Stromal cell of bone marrow (primary cell): ENCODE measurements at places on chromosomes 12 and 14.

- DNase-seq: peak; percentile 98
Observed at GRCh38 chr14:77988970-77989369, 181.2 kb upstream of the NRXN3 start.

DNA sequence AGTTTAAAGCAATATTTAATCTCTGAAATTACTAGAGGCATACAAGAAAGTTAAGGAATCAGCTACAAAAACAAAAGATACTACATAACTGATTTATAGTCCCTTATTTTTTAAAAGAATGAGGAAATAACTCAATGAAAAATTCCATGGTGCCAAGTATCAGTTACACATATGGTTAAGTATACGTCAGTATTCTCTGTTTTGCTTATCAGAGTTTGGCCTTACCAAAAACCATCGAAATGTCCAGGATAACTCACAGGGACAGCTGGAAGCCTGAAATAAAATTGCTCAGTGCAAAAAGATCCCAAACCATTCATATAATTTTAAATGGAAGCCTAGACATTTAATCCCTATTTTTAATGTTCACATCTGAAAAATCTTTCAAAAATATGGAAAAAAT, 3.6 kb downstream of the CFL2 start:
- no peak for DNase-seq

DNA sequence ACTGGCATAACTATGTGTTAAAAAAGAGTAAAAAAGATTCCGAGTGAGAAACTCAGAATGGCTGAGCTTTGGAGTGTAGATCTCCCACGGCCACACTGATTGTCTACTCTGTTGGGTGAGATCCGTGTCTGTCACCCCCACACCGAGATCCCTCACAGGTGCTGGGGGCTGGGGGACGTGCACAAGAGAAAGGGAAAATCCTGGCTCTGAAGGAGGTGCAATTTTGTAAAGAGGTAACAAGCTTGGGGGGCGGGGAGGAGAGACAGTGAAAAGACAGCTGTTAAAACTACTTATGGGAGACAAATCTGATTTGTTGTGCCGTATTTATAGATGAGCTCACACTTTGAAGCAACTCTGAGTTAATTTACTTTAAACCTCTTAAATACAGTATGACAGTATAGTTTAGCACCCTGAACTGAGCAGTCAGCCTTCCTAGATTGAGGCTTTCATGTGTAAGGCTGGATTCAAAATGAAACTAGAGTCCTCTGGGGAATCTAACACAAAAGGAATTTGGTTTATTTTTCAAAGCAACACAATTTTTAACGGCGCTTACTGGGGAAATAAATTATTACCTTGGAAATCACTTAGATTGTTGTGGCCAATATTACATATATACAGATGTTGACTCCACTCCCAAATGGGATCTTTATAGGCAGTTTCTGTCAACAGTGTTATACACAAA, 167.4 kb upstream of the RGS6 start:
- no peak for DNase-seq

DNA sequence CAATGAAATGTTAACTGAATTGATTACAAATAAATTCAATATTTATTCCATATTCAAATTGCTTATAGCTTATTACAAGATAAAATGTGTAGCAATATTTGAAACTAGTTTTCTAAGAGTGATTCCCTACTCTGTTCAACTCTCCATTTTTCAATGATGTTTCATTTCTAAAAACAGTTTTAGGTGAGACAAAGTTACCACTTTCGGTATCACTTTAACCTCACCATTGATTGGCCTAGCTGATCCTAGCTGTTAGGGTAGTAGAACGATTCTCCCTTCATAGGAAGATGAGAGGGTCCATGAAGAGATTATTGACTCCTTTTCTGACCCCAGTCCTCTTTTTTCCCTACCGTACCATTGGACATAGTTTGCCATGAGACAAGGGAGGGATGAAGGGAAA, 373.3 kb downstream of the PRKD1 start:
- no peak for DNase-seq

DNA sequence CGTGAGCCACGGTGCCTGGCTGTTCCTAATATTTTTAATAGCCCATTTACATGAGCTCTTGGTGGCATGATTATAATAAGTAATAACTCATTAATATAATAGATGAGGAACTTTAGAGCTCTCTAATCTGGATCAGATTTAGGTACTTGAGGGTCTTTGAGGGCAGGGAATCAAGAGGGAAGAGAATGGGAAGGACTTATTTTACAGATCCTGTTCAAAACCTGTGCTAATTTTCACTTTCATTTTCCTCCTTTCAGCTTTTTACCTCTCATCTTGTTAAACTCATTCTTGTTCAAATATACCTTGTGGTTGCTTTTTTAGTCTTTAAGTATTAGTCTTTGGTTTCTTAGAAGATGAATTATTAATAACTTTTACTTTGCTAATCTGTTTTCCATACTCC, 5.6 kb downstream of the NECAP1 start:
- no peak for DNase-seq

DNA sequence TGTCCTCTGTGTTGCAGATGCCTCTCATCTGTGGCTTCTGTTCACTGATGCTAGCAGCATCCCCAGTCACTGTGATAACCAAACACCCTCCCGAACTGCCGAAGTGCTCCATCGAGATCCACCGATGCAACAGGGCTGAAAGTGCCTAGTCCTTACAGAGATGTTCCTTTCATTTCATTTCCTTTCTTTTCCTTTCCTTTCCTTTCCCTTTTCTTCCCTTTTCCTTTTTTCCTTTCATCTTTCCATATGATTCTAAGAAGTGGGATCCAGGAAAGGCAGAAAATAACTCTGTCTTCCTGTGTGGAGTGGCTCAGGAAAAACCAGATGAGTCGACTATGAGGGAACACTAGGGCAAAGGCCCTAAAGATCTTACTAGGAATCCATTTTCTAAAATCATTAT, 26.7 kb downstream of the FGF6 start:
- no peak for DNase-seq

DNA sequence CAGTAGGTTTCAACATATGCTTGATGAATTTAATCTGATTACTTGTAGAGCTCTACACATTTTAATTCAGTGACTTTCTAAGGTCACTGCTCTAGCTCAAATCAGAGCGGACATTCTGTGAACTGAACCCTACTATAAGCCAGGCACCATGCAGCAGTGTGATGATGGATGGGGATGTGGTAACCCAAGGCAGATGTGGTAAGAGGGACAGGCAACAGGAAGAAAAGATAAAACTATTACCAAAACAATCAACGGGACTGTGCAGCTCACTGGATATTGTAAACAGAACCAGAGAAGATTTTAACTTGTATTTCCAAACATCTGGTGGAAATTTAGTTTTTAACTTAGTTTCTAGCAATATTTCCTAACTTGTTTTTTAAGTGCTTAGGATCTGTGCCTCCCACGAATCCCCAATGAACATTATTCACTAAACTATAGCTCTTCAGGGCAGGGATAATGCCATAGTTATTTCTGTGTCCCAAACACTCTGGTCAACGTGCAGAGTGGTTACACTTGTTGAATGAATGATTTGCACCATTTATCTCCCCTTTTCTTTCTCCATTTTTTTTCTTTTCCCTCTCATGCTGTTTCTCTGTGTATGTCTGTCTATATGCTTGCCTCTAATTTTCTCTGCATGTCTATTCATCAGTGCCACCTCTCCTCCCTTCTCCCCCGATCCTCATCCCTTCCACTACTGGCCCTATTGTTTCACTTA, 3.0 kb downstream of the ERO1A start:
- no peak for DNase-seq

DNA sequence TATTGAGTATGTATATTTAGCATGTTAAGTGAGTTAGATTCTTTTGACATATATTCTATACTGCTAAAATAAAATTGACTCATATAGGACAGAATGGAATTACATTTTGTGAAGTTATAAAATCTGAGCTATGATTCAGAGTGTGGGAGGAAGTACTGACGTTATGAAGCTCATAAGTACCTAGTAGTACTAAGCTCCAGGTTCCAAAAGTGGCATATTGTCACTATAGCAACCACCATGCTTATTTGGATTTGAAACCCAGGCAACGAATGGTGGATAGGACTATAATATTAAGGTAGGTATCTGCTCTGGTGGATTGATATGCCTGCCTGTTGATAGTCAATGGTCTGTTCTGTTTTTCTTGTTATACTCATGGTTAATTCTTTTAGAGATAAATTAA, 2.2 kb upstream of the FBXO33 start:
- DNase-seq: no peak

- no peak for DNase-seq
Observed at GRCh38 chr14:98940693-98941437, 331.1 kb downstream of the BCL11B start.

GRCh38 chr14:103149351-103150237, 26.3 kb downstream of the TNFAIP2 start:
- DNase-seq: no peak

- DNase-seq: no peak
Observed at GRCh38 chr12:58916161-58916621, 4.1 kb downstream of the LRIG3 start.

- no peak for DNase-seq
Observed at GRCh38 chr12:52137746-52138145, 54.1 kb downstream of the KRT80 start.

- no peak for DNase-seq
Observed at GRCh38 chr12:121232977-121233627, 23.2 kb downstream of the P2RX4 start.

GRCh38 chr12:103801709-103802585, 39.1 kb downstream of the NT5DC3 start:
- DNase-seq: no peak

- no peak for DNase-seq
Observed at GRCh38 chr12:51907856-51908425, 637 bp downstream of the ACVRL1 start.

DNA sequence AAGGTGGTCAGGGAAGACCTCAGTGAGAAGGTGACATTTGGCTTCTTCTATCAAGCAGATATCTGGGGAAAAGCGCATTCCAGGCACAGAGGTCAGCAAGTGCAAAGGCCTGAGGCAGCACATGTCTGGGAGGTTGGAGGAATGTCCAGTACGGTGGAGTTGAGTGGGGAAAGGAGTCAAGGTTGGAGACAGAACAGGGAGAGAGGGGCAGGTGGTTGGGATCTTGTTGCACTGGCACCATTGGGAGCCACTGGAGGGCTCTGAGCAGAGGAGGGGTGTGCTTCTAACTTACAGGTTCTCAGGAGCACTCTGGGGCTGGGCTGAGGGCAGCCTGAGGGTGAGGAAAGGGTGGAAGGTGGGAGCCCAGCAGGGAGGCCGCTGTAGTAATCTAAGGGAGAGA, 52.1 kb downstream of the EID3 start:
- DNase-seq: no peak

GRCh38 chr12:122473543-122474323, 27.0 kb downstream of the ZCCHC8 start:
- DNase-seq: no peak

GRCh38 chr12:50050410-50051098, 6.8 kb upstream of the ASIC1 start:
- DNase-seq: no peak

GRCh38 chr14:93219103-93219726, 12.2 kb downstream of the UBR7 start:
- no peak for DNase-seq

DNA sequence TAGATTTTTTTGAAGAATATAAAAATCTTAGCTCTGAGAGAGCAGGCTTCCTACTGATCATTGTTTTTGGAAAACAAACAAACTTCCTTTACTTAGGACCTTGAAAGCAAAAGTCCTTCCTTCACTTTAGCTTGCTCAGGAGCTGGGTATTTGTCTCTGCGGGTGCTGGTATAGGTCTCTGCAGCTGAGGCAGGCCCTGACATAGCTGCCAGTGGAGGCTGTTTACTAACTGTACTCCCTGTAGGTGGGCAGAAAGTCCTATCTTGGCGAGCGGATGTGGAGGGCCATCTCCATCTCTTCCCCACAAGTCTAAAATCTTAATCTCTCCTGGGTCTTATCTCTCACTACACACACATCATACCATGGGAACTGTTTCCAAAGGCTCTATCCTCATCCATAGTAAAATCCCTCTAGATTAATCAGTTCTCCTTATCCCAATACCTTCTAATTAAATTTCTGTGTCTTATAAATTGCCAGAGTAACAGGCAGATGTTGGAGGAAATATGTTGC, 4.1 kb upstream of the MIA2 start:
- DNase-seq: no peak

DNA sequence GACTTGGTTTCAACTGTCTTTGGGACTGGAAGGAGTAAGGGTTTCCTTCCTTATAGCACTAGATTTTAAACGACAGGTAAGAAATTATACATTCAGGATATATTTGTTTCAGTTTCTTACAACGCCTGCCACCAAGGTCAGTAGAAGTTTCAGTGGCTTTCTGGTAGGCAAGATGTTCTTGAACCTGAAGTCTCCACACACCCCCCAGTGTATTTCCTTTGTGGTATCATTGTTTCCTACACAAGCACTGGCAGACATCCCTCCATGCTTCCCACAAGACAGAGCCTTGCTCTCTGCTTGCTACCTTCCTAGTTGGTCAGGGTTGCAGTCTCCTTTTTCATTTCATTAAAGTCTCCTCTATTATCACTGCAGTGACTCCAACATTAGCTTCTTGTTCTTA, 283.1 kb downstream of the FLRT2 start:
- DNase-seq: no peak

- no peak for DNase-seq
Observed at GRCh38 chr12:108516511-108517275, 1.6 kb downstream of the FICD start.

- DNase-seq: no peak
Observed at GRCh38 chr14:66939409-66939808, 249.8 kb upstream of the GARIN2 start.

DNA sequence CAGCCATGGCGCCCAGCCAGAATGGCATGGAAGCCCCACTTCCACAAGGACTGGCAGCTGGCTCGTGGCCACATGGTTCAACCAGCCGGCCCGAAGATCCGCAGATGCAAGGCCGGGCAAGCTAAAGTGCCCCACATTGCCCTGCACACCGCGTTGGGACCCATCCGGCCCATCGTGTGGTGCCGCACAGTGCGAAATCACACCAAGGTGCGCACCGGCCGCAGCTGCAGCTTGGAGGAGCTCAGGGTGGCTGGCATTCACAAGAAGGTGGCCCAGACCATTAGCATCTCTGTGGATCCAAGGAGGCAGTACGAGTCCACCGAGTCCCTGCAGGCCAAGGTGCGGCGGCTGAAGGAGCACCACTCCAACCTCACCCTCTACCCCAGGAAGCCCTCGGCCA, 15.9 kb downstream of the CDC42BPB start:
- no peak for DNase-seq

- DNase-seq: no peak
Observed at GRCh38 chr14:98165976-98166375, 1106.0 kb downstream of the BCL11B start.

DNA sequence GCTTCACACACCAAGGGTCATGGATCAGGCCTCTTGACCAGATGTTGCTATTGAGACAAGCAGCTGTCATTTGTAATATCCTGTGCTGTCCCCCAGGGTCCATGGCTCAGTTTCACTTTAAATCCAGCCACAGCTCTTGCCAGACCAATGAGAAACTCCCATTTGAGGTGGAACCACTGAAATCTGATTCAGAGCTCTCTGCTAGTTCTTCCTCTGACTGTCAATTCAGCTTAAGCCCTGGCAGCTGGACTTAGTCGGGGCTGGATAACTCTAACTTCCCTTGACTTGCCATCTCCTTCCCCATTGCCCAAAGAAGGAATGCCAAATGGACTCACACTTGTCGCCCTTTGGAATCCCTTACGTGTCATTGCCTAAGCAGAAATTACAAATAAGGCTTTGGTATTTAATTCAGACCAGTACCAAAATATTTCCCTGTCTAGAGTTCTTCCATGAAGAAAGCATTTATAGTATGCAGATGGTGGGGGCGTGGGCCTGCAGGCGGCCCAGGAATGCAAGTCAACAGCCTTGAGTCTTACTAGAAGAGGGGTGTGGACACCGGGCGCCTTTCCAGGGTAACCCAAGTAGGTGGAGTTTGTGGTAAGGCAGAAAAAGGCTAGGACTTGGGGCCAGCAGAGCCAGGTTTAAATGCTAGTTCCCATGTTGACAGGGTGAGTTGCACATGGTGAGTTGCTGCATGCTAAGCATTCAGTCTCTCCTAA, 96.9 kb upstream of the TMPO start:
- peak; percentile 86 for DNase-seq
